ENCODE measurements at places on chromosomes 3 and 15. TPM values are rescaled to one million over a fixed set of nuclear protein-coding genes. Genes with fewer than 3 reads are reported as not detected.

Gene IL5RA
- total RNA-seq, result not detected

Gene AP3S2
- 39.5 TPM for total RNA-seq

Gene P4HTM
- total RNA-seq, result 16.8 TPM

Gene MCTP2
- 0.53 TPM for total RNA-seq

Gene ZNF106
- total RNA-seq, result 107 TPM

Gene HTR3E
- not detected for total RNA-seq

Gene KLF13
- 36.4 TPM for total RNA-seq

Gene C3orf80
- not detected for total RNA-seq

Gene NOX5
- 0.07 TPM for total RNA-seq

Gene OXTR
- 0.13 TPM for total RNA-seq

Gene UACA
- total RNA-seq, result 122 TPM

Gene FOXB1
- not detected for total RNA-seq

Gene TMCO5A
- not detected for total RNA-seq

Gene SRP14
- total RNA-seq, result 163 TPM

Gene U2SURP
- 165 TPM for total RNA-seq

Gene SCAANT1
- not detected for total RNA-seq

Gene LRRN1
- 0.07 TPM for total RNA-seq

Gene CELF6
- total RNA-seq, result not detected

Gene ACP3
- total RNA-seq, result not detected

Gene TMC3
- total RNA-seq, result not detected
